ENCODE measurements at places on chromosomes 11 and 22. TPM values are rescaled to one million over a fixed set of nuclear protein-coding genes. Genes with fewer than 3 reads are reported as not detected.

NECTIN1 gene
- 3.8 TPM for total RNA-seq

CSF2RB gene
- total RNA-seq, result not detected

P2RY2 gene
- not detected for total RNA-seq

NXPE2 gene
- 0.13 TPM for total RNA-seq

CASP12 gene
- total RNA-seq, result 0.13 TPM

CABP7 gene
- total RNA-seq, result not detected

DRICH1 gene
- total RNA-seq, result not detected

SLN gene
- total RNA-seq, result not detected

PLAAT5 gene
- not detected for total RNA-seq

PATE2 gene
- total RNA-seq, result not detected

BRD1 gene
- total RNA-seq, result 17.9 TPM
